ENCODE measurements at places on chromosomes 12 and 14. TPM values are rescaled to one million over a fixed set of nuclear protein-coding genes. Genes with fewer than 3 reads are reported as not detected.

Gene RIPK3
- total RNA-seq = not detected

Gene NINJ2
- 0.57 TPM for total RNA-seq

Gene SYT1
- 5.2 TPM for total RNA-seq

Gene BIN2
- not detected for total RNA-seq

Gene DLGAP5
- 41.8 TPM for total RNA-seq

Gene HVCN1
- total RNA-seq = 4.3 TPM

Data from placental pericyte (primary cell).